Osteoblast (primary cell): ENCODE measurements at places on chromosomes 6 and 20. TPM values are rescaled to one million over a fixed set of nuclear protein-coding genes. Genes with fewer than 3 reads are reported as not detected.

GRCh38 chr6:6037179-6037578 lies 30.5 kb upstream of the NRN1 start:
- DNase-seq: no peak

- peak; percentile 19 for DNase-seq
These were observed 39.0 kb upstream of the ECHDC1 start for GRCh38 chr6:127382413-127382812.

FOXC1 gene
- 39.4 and 41.0 TPM in 2 replicates for total RNA-seq

GSTA3 gene
- total RNA-seq: not detected in 2 replicates

PCK1 gene
- total RNA-seq: not detected in 2 replicates
